Activated T-helper 1 cell treated with anti-CD3 and anti-CD28 coated beads, Interleukin-2, amount 50 U/mL, for 16 hours (primary cell): ENCODE measurements at places on chromosomes 2 and 18.

DNA sequence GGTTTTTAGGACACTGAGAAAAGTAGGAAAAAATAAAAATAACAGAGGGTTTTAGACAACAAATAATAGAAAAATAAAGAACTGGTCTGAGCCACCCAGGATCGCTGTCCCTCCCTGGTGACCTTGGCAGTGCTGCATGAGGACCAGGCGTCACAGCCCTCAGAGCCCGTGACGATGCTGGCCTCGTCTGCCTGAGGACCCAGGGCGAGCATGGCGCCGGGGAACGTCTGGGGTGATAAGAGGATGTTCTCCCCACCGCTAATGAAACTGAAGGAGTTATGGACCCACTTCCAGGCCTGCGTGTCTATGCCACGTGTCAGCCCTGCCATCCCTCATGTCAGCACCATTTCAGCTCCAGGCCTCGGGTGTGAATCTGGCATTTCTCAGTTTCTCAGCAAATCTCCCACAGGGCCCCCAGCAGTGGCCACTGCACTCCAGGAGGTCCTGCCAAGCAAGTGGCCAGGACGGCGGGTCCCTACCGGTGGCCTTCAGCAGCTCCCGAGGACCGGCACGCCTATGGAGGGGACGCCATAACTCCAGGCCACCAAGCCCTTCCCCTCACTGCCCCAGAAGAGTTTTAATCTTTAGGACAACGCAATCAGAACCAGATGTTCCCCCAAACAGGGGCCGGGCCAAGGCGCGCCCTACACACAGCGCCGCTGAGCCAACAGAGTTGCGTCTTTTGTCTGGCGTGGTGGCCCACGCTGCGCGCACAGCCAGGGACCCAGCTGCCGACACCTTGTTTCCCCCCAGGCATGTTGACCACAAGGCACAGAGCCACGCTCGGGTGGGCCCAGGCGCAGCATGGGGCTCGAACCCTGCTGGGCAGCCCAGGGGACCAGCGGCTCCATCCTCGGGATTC, 179.7 kb downstream of the TWIST2 start:
- no peak for DNase-seq

DNA sequence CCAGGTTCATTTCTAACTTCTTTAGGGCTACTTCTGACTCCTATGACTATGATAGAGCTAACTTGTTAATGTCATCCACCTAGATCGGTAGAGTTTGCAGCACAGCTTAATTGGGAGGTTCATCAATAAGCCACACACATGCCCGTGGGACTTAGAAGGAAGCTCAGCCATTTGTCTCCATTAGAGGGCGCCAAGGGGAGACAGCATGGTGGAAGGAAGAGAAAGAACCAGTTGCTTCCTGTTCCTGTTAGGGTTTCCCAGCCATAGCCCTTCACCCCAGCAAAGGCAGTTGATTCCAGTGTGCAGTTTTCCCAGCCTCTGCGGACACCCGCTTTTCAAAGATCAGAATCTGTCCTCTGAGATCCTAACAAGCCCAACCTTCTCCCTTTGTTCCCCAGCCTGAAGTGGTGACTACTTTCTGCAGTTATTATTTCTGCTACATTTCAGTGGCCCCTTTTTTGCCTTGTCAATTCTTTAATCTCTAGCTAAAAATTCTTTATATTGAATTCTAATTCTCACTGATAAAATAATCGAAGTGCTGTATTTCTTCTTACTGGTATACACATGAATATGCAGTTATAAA, 30.3 kb downstream of the MAIP1 start:
- no peak for DNase-seq

DNA sequence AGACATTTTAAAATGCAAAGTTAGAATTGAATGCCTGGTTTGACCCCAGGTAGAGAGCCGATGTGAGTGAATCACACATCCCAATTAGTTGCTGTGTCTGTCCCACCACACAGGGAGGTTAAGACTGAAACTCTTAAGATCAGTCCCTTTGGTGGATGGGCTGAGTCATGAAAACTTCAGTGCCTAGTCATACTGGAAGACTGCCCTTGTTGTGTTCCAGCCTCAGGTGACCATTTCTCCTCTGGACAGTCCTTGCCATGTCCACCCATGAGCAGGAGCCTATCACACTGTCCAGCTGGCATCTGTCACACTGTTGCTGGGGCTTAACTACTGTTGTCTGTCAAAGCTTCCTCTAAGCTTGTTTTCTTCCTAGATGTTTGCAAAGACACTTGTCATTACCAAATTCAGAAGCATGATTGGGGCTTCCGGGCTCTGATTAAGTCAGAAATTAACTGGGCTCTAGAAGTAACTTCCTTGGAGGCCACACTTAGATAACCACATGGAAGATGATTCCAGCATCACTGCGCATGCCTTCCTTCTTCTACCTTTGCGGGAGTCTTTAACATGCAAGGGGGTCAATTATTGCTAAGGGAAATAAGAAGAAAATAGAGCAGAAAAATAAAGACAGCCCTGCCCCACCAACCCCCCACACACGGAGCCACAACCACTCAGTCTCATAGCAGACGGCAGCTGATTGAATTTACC, 21.3 kb downstream of the CYRIA start:
- DNase-seq, result no peak

- DNase-seq, result no peak
These were observed 56.5 kb upstream of the COL5A2 start for GRCh38 chr2:189236066-189236465.

DNA sequence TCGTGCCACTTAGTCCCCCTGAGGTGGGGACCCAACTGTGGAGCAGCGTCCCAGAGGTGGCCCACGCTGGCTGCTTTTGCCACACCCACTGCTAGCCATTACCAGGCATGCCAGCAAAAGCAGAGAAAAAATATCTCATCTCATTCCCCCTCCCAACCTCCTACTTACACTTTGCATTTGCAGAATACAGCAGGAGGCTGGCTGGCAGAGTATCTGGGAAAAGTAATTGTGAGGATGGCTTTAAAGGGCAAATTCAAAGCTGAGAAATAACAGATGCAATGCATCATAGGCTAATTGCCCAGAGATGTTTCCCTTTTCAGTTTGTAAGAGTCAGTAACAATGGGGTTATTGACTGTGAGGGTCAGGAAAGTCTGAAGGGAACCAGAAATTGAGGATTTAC, 438.1 kb upstream of the DSEL start:
- DNase-seq, result no peak

DNA sequence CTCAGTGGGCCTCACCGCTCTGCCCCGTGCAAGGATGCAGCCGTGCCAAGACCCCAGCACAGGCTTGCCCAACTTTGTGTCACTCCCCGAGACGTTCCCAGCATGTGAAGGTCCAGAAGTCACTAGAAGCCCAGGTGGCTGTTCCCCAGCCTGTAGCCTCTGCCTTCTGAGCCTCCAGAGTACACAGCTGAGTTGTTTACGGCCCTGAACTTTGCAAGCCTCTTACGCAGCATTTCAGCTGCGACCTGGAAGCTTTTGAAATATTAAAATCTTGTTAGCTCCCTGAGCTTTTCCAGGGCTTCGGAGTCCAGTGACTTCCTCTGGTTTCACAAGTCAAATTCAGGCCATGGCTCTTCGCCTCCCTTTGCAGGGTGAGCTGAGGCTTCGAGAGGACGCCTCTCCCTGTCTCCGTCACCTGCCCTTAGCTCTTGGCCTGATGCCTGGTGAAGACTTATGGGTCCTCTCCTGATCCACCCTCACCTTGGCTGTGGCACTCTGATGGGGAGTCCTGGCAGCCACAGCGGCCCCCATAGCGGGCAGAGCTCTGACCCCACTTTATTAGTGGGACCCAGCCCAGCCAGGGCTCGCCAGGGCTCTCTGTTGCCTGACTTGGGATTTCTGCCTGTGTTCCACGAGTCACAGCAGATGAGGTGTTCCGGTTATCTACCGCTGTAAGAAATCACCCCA, 76.5 kb upstream of the HPCAL1 start:
- no peak for DNase-seq
